ENCODE measurements at places on chromosomes 11 and 22. TPM values are rescaled to one million over a fixed set of nuclear protein-coding genes. Genes with fewer than 3 reads are reported as not detected.

Gene FDXACB1
- total RNA-seq, result 0.77 TPM

Gene CREBZF
- total RNA-seq, result 57.7 TPM

Gene SLC22A9
- total RNA-seq, result not detected

Gene FAT3
- under 0.01 TPM for total RNA-seq

Gene CTSF
- 2.4 TPM for total RNA-seq

GRCh38 chr11:78567209-78567608, 7.5 kb downstream of the NARS2 start:
- DNase-seq, result peak; percentile 75

GRCh38 chr22:19179497-19180048, 1.0 kb upstream of the SLC25A1 start:
- peak; percentile 62 for DNase-seq

- DNase-seq, result no peak
Measured at GRCh38 chr11:82960779-82961143, 59.2 kb downstream of the DDIAS start.

DNA sequence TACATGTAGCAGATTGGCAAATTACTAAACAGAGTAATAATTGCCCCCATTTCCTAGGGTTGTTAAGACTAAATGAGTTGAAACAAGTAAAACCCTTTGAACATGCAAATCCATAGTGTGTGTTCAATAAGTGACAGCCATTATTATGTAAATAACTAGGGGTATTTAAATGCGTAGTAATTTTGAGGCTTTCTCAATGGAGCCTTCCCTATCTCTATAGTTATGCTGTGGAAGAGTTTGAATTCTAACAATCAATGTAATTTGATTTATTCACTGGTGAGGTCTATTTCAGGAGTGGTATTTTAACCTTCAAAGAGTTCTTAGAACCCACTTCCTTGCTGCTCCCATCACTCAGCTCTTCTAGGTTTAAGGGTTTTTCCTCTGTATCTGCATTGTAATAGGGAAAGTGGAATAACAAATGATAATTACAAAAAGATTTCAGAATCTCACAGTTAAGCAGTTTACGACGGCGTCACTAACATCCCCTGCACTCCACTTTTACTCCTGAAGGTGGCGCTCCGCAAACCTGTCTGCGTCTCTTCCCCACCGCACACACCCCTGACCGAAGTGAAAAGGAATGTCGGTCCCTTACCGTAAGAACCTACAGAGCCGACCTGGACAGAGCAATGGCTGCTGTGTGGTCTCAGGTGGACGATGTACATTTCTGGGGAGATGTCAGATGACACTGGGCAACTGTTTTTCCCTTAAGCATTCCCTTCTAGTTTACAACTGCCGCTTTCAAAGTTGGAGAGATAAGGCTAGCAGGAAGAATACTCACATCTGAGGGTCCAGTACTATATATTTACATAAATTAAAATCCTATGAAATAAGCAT, 80.8 kb downstream of the ZC3H12C start:
- peak; percentile 73 for DNase-seq

DNA sequence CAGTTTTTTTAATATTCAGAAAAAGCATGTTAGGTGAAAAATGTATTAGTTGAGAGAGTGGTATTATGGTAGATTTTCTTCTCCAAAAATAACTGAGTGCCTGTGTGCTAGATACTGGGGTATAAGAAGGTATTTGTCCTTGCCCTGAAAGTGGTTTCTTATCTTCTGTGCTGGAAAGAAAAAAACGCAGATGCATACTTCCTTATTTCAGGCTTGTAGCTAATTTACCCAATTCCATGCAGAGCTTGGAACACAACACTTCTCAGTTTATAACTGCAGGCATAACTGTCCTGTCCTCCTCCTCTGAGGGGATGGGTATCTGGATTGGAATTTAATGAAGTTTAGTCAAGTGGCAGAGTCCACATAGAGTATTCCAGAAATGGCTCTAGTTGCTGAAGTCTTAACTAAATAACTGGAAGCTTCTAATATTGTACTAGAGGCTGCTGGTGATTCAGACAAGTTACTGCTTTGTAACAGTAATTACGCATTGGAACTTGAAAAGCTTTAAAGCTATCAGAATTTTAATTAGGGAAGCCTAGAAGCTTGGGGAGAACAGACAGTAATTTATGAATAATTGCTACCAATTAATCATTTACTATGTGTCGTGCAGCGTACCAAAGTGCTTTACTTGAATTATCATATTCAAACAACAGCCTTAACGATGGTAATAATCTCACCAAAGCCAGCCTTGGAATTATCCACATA, 12.7 kb upstream of the C11orf91 start:
- no peak for DNase-seq

DNA sequence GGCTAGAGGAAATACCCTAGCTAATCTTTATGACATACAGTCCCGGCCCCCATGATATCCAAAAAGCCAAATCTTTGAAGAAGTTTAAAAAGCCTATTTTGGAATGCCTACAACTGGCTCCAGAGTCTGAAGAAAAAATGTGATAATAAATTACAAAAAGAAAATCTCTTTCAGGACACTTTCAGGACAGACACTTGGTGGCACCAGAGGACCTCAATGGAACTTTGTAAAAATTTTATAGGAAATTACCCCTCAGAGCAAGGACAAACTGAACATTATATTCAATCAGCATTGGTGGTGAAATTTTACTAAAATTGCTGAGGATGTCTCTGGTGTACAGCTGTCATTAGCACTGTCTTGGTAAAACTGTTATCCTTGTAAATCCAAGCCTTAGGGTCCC, 81.0 kb downstream of the CCDC73 start:
- DNase-seq, result no peak

- DNase-seq, result no peak
Measured at GRCh38 chr11:109706945-109707344, 285.0 kb downstream of the C11orf87 start.

DNA sequence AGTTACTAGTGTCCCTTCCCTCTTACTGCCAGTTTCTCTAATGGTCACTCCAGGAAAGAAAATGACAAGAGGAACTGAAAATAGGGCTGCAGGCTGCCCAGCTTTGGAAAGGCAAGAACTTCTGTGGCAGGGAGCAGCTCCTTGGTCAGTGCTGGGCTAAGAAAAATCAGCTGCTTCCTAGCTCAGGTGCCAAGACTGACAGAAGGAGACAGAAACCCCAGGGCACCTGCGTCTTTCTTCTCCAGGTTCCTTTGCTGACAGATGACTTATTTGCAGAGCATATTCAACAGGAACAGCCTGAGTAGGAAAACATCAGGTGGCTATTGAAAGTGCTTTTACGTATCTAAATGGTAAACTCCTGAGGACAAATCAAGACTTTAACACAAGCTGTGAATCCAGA, 25.4 kb downstream of the MAML2 start:
- DNase-seq, result no peak

GRCh38 chr11:70367071-70367470, 31.3 kb upstream of the CTTN start:
- DNase-seq, result no peak

- no peak for DNase-seq
Measured at GRCh38 chr11:112363527-112363926, 102.9 kb upstream of the PLET1 start.

DNA sequence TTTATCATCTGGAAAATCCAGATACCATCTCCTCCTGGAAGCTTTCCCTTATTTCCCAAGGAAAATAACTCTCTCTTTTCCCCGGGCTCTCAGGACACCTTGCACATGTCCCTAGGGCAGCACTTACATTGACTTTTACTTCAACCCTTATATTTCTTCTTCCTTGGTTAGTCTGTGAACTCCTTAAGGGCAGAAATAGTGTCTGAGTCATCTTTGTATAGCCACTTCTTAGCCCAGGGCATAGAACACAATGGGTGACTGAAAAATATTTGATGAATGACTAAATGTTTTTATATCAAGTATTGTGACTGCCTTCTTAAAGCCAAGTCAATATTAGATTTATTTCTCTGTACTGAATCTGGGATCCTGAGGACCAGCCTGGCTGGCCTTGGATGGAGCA, 45.4 kb upstream of the MYOD1 start:
- peak; percentile 27 for DNase-seq

GRCh38 chr11:64652586-64653387, 61.8 kb downstream of the SLC22A12 start:
- DNase-seq, result peak; percentile 54

- no peak for DNase-seq
Measured at GRCh38 chr22:38655519-38656255, 505 bp downstream of the FAM227A start.

DNA sequence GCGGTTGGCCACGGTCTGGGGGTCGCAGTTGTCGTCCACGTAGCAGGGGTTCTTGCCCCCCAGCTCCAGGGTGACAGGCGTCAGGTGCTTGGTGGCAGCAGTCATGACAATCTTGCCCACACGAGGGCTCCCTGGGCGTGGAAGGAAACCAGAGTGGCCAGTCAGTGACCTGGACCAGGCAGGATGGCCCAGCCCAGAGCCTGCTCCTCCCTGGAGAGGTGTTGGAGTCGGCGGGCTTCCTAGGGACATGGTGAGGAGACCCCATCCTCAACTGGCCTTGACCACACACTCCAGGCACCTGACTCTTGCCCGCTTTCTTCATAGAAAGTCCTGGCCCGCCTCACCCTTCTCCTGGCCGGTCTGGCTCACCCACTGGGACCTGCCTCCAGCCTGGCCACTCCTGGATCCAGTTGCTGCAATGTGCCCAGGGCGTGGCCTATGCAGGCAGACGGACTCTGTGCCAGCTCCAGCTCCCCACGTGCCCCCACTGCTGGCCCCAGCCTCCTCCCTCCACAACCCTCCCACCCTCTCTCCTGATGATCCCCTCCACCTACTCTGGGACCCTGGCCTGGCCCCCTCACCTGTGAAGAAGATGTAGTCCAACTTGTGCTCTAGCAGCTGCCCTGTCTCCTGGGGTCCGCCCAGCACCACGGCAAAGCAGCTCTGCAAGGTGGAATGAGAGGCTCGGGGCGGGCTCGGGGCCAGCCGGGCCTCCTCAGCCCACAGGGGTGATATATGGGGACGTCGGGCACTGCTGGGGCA, 8.7 kb downstream of the ALDH3B2 start:
- no peak for DNase-seq

DNA sequence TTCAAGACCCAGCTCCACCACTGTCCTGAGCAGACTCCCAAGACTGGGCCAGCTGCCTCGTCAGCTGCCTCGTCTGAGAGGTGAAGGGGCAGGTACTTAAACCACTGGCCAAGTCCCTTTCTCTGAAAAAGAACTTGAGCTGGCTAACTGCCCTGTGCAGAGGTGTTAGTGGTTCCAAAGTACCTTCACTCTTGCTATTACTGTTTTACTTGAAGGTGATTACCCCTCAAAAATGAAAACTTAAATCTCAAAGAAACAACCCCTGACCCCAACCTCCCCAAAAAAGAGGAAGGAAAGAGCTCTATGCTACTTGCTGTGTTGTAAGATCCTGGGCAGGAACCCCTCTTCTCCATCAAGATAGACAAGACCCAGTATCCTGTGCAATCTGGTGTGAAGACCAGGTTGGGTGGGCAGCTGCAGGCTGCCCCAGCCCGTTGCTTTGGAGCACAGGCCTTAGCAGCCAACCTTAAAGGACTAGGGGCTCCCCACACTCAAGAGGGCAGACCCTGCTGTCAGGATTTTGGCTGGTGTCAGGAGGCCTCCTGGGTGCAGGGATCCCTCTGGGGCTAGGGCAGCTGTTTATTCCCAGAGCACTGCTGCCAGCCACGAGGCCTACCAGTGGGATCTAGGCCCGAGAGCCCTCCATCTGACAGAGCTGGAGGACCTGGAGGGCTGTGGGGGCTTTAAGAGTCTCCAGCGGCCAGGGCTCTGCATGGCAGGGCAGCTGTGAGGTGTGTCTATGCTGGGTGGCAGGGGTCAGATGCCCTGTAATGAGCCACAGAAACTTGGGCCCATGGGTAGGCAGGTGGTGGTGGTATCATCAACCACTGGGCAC, 13.0 kb downstream of the GUCD1 start:
- no peak for DNase-seq
